NCI-H1436 (cell line): ENCODE measurements at places on chromosomes 11 and 22.
A peak's percentile ranks its signal among the peaks of the same experiment; 100 is the strongest.

GRCh38 chr22:26271427-26271826, 102.2 kb downstream of the SEZ6L start:
- DNase-seq = no peak

- DNase-seq = no peak
These were observed 92.7 kb downstream of the RPL27A start for GRCh38 chr11:8775332-8775731.

GRCh38 chr11:77065878-77066228, 918 bp upstream of the CAPN5 start:
- DNase-seq = peak; percentile 12

DNA sequence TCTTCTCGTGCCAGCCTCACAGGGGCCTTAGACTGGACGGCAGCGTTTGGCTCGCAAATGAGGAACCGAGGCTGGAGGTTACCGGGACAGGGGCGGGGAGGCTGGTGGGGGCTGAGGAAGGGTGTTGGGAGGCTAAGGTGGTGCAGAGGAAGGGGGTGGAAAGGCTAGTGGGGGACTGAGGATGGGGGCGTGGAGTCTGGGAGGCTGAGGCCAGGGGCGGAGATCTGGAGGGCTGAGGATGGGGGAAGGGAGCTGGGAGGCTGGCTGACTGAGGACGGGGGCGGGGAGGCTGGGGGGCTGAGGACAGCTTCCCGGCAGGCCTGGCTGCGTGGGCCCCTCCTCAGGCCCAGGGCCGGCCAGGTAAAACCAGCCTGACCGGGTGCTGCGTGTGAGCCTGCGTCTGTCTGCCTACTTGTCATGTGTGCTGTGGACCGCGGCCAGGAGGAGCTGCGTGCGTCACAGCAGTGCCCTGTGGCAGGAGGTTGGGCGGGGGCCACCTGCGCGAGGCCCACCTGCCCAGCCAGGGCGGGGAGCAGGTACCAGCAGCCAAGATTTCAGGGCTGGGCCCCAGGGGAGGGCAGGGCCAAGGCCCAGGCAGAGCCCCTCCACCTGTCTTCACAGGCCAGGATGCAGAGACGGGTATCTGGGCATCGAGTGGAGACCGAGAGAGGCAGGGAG, 9.4 kb upstream of the PIM3 start:
- DNase-seq = no peak

GRCh38 chr22:35409783-35410662, 10.1 kb downstream of the MCM5 start:
- no peak for DNase-seq

DNA sequence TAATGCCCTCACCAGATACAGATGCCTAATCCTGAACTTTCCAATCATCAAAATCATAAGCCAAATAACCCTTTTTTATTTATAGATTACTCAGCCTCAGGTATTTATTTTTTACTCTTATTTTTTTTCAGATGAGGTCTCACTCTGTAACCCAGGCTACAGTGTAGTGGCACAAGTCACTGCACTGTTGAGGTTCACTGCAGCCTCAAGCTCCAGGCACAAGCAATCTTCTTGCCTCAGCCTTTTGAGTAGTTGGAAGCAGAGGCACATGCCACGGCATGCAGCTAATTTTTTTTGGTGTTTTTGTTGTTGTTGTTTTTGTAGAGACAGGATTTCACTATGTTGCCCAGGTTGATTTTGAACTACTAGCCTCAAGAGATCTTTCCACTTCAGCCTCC, 49.5 kb downstream of the TTC28 start:
- no peak for DNase-seq

- DNase-seq = no peak
These were observed 10.4 kb downstream of the SMCO4 start for GRCh38 chr11:93532806-93533205.

DNA sequence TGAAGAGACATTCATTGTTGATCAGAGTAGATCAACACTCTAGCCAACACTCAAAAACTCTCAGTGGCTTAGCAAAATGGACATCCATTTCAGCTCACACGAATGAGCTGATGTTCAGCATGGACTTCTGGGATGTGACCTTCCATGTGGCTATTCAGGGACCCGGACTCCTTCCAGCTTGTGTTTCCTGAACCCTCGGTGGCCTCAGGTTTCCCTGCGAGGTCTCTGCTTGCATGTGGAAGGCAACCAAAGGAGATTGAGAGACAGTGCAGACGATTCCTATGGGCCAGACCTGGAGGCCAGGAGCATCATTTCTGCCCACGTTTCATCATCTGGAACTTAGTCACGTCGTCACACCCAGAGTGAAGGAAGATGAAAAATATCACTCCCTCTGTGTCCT, 1137.4 kb downstream of the TBC1D22A start:
- DNase-seq = no peak
